T-cell (primary cell): ENCODE measurements at places on chromosomes 7 and 10.

GRCh38 chr7:38858259-38858884, 50.6 kb downstream of the VPS41 start:
- no peak for DNase-seq

- DNase-seq, result no peak
Measured at GRCh38 chr10:36504758-36505157, 620.6 kb upstream of the ANKRD30A start.

GRCh38 chr10:91907033-91907594, 2.2 kb downstream of the FGFBP3 start:
- DNase-seq, result no peak

DNA sequence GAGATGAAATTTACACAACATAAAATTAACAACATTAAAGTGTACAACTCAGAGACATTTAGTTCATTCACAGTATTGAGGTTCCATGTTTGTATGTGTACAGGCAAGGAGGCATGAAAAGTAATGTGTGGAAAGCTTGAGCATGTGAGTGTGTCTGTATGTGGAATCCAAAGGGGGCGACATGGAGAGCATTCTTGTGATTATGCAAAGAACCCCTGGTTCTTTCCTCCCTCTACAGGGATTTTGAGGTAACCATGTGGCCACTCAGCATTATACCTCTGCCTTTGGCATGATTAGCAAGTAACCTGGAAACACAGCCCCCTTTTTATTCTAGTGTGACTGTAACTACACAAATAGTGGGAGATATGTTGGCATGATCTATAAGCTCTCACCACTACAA, 21.0 kb downstream of the OR2F1 start:
- DNase-seq, result no peak

GRCh38 chr10:13977861-13978532, 352.7 kb downstream of the FRMD4A start:
- no peak for DNase-seq

DNA sequence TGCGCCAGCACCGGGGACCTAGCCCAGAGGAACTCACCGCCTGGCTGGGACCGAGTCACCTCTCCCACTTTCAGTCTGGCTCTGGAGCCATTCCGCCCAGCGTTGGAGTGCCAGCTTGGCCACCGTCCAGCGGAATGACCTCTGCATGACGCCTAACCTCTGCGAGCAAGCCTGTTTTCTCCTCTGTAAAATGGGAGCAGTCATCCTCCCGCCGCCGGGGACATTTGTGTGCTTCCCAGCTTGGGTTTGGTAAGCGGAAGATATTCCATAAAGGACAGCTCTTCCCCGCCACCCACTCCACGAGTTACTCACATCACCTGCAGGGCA, 1.3 kb upstream of the ZCCHC24 start:
- DNase-seq, result no peak

DNA sequence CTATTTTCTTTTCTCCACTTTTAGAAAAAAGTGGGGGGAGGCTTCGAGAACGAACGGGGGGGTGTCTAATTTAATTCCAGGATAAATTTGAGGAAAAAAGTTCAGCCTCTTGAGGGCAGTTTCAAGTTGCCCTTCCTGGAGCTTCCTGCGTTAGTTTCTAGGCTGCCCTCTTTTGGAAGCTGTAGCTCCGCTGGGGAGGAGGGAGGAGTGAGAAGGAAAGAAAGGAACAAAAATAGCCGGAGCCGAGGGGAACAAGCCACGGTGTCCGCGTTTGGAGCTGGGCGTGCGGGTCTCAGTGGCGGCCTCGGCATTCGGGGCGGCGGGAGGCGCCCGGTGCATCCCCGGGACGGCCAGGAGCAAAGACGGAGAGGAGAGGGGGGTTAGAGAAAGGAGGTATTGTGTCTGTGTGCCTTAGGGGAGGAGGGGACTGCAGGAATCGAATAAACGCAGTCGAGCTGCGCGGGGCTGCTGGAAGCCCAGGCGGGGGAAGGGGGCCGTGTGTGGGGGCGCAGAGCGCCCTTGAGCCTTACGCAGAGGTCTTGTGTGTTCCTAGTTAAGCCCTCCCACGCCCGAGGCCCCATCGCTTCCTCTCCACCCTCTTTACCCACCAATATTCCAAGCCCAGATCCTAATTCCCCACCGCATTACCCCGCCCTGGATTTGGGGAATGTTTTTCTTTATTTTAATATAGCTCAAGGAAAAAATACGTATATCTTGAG, 2.0 kb upstream of the TNRC18 start:
- peak; percentile 18 for DNase-seq

- no peak for DNase-seq
Measured at GRCh38 chr10:4006051-4006450, 221.0 kb upstream of the KLF6 start.

DNA sequence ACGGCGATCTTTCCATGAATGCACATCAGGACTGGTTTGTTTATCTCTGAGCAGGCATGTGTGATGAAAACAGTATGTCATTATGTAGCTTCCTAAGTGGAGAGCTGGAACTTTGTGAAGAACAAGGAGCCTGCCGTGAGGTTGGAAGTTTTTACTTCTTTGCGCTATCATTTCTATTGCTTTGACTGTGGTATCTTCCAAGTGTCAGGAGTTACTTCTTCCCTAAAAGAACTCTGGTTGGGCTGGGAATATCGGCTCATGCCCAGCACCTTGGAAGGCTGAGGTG, 167.4 kb upstream of the AHR start:
- DNase-seq, result no peak

DNA sequence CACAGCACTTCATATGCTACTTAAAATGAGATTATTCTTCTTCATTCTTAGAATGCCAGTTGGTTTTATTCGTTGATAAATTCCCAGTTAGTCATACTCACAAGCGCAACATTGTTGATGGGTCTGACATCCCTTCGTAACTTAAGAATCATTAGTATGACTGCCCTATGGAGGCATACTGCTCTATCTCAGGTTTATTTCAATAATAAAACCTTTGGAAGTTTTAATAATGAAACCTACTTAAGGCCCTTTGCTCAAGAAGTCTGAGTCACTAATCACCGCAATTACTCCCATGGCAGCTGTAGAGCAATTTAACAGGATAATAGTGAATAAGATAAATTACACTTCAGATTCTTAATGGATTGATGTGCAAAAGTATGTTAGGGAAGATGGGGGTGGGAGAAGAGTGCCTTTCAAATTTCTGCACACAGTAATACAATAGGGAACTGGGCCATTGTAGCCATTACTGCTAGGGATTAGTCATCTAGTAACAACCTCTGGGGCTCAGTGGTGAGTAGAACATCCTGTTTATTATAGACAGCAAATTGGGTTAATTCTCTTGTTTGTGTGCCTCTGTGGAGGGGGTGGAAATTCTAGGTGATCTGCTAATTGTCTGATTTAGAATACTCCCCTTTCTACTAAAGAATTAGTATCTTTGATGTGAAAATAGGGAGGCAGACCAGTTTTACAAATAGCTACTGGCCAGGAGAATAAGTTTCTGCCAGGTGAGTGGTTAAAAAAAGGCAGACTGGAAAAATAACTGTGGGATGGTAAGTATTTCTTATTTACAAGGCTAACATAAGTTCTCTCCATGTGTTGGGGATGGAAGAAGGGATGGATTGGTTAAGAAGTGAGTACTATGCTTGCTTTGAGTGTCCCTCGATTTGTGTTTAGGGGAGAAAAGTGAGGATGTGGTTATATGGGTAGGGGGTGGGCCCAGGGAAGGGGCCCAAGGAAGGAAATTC, 74.5 kb upstream of the VKORC1L1 start:
- DNase-seq, result no peak

DNA sequence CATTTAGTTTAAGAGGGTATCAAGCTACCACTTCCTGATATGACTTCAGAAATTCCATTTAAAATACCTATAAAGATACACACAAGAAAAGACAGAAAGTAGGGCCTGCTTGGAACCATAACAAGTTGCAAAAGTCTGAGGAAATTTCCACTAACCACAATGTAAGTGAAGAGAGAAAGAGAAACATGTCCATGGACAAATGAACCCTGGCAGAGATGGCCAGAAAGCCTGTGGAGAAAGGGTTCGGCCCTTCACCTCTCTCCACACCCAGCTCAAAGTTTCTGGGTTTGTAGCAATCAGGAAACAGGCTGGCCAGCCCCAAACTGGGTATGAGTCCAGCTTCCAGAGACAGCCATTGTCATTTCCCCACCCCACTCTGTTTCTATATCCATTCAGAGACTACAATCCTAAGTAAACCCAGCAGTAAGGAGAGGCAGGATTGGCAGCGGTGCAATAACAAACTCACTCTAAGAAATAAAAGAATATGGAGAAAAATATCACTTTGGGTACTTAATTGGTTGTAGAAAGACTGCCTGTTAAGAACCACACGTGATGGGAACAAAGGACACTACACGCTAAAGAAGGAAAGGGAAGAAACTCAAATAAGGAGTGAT, 71.1 kb downstream of the STK17A start:
- DNase-seq, result no peak

DNA sequence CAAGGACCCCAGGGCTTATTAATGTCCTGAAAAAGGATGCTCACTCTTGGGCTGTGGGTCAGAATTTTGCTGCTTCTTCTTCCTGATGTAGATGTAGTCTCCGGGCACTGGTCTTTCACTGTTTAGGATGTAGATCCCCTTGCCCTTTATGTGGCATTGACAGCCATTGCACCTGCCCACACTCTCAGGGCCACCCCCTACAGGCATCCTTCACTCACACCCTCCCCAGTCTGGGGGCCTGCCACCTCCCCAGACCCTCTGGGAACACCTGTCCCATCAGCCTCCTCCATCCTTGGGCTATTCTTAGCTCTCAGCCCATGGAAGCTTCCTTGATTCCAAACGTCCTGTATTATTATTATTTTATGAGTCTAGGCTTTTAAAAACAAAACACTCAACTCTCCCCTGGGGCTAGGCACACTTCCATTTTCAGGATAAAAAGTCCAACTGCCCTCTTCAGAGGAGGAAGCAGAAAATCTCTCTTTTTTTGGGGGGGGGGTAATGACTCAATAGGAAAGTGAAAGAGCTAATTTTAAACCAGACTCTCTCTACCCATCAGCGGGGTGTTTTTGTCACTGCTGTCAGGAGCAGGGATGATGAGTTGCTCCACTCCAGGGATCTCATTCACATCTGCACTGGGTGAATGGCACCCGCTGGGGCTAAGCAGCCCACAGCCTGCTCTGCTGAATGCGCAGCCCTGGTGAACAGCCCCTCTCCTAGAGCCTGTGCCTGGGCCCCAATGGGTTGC, 11.5 kb upstream of the KLRG2 start:
- DNase-seq, result no peak

DNA sequence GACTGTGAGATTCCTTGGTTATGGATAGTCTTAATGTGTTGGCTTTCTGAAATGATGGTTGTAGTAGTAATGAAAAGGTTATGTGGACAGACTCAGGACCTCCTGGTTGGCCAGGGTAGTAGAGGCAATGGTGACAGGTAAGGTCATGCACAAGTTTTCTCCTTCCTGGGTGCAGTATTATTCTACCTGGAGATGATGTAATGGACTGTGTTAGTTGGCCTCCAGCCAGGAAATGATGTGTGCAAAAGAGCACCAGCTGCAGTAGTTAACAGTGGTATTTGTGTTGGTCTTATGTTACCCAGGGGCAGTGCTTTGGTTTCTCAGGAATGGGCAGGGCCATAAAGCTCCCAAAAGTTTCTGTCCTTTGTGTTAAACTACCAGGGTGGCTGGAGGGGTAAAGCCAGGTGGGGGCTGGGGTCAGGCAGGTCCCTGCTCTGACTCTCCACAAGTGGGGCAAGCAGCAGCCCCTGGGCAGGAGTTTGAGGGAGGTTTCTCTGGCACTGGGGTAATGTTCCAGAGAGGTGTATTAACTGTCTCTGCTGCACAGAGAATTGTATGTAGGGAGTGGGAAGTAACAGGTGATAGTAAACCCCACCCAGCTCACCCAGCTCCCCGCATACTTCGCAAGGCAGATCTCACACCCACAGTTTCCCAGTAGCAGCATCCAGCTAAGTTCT, 36.3 kb downstream of the GPR22 start:
- peak; percentile 9 for DNase-seq

- peak; percentile 42 for DNase-seq
Measured at GRCh38 chr7:100435401-100436304, 644 bp downstream of the PPP1R35 start.

GRCh38 chr7:79775911-79776310, 322.4 kb upstream of the MAGI2 start:
- DNase-seq, result no peak

DNA sequence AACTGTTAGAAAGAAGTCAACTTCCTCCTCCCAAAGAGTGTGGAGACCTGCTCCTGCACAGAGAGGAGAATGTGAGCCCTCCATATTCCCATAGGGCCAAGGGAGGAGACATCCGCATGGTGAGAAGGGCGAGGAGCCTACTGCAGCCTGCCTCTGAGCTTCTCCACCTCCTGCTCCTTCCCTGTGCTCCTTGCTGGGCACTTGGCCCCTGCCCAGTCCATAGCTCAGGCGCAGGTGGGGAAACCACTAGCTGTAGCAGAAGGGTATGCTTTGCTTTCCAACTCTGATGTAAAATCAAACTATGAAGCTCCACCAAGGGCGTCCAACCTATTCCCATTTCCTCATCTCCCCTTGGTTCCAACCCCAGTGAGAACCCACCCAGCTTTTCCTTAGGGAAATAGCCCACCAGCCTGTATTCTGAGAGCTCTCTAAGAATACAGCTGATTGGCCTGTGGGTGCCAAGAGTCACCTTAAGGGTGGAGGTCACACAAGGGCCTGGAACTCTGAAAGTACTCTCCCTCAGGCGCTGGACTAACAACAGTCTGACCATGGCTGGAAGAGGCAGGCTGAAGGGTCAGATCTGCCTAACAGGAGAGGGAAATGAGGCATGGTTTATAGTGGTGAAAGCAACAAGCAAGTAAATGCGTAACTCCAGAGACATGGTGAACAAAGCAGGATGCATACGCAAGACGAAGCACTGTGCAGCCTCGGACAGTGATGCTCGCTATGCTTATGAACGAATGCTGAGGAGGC, 13.9 kb downstream of the ZNF488 start:
- DNase-seq, result no peak
